Posterior cingulate gyrus (tissue), 11 donors: ENCODE measurements at places on chromosomes 2 and 18.

DNA sequence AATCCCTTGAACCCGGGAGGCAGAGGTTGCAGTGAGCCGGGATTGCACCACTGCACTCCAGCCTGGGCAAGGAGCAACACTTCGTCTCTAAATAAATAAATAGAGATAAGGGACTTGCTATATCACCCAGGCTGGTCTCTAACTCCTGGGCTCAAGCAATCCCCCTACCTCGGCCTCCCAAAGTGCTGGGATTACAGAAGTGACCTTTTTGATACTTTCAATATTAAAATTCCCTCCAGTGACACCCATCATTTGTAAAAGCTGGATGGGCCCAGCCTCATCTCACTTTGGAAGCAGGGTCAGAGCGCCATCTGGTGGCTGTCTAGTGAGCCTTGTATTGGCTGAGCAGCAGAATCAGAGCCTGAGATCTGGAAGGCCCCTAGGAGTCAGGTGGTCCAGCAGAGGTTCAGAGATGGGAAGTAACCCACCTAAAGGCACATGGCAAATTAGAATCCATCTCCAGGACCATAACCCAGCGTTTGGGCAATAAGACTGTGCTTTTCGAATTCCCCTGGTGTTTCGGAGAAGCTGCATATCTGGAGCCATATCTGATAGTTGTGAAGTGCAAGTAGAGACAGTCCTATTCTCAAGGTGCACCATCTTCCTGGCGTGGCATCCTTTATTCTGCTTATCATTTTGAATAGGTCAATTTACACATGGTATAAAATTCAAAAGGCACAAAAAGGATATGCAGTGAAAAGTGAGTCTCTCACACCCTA is 18.3 kb upstream of the SLC35F6 start:
- peak; percentile 93 for DNase-seq

DNA sequence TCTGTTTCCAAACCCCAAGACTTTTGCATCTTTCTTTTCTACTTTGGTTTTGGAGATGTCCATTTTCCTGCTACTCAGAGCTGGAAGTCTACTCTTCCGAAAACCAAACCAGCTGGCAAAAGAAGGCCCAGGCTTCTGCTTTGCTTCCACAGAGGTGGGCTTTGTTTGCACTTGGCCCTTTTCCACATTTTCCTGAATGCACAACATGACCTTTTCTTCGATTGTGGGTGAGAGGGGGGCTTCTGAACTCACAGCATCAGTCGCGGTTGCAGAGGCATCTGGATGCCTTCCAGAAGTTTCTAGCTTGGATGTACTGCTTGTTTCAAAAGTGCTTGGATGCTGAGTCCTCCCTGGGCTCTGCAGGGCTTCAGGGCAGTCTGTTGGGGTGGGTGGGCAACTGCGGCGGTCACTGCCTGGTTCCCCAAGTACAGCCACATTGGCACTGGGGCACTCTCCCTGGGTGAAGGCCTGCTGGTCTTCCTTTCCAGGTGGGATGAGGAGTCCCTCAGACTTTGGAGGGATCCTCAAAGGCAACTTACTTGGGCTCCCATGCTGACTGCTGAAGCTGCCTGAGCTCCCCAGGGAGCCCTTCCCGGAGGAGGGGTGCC is 112.3 kb upstream of the LYPD1 start:
- no peak for DNase-seq

GRCh38 chr18:46891742-46892214 is 25.5 kb downstream of the PIAS2 start:
- DNase-seq: no peak

GRCh38 chr2:75174519-75174918 is 24.8 kb downstream of the TACR1 start:
- no peak for DNase-seq

DNA sequence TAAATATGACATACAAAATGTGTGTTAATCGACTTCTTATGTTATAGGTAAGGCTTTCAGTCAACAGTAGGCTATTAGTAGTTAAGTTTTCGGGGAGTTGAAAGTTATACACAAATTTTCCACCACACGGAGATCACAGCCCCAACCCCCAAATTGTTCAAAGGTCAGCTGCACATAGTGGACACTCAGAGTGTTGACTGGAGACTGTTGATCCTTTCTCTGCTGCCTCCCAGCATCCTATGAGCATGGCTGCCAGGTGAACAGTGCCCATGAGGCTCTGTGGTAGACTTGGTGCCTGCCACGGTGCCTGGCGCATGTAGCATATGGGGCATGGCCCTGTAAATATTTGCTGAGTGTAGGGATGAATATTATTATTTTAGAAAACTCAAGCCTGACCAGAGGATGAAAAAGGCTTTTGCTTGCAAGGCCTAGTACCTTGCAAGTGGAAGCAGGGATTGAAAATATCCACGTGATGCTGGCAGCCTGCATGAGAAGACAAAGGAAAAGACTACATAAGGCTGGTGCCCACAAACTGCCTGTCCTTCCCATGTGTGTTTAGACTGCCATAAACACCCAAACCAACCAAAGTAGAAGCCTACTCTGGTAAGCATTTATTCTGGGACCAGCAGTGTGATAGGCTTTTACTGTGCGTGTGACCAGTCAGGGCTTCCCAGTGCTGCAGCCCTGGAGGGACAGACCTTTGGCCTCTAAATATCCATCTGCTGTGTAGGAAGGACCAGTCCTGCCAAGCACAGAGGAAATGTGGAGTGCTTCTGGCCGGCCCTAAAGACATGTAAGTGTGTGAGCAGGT is 226.1 kb downstream of the LDLRAD4 start:
- DNase-seq: no peak

DNA sequence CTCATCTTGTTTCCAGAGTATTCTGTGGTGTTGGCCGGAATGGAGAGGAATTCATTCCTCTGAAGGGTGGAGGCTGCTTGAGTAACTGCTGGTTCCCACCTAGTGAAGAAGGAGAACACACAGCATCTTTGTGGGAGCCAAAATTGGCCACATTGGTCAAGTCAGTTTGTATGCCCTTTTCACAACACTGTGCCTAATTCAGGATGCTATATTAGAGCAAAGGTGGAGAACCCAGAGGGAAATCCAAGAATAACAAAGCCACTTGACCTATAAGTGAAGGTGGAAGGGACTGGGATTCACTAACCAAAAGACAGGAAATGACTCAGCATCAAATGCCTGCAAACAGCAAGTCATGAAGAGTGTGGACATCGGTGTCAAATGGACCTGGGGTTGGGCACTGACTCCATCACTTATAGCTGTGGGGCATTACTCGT is 27.3 kb upstream of the MLPH start:
- DNase-seq: no peak

DNA sequence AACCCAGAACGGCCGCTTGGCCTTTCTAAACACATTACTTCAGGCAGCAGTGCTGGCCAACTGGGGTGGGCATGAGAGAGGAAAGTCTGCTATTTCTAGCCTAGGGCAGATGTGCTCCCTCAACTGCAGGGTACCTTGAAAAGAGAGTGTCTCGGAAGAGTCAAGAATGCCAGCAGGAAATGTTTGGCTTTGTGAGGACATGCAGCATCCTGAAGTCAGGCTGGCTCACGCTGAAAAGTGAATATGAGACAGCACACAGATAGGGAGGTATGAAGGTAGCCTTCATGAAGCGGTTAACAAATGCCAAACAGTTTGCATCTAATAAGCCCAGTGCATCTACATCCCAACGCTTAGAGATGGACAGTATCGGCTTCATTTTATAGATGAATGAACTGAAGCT is 65.0 kb upstream of the NCKAP5 start:
- no peak for DNase-seq

DNA sequence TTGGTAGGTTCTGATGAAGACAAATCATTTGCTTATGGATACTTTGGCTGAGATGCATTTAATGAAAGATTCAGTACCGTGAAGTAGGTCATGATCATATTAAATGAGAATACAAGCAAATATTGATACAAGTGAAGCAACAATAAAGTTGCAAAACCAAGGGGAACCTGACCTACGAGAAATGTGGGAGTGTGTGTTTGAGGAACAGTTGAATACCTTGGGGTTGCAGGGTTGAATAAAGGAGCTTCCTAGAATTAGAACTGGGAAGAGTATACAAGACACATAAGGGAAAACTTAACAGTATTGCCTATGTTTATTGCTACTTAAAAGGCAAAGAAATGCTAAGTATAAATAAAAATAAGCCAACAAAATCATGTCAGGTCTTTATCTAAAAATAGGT is 702.9 kb downstream of the ERBB4 start:
- no peak for DNase-seq

- no peak for DNase-seq
These were observed 14.9 kb downstream of the ATOH8 start for GRCh38 chr2:85768713-85769112.

DNA sequence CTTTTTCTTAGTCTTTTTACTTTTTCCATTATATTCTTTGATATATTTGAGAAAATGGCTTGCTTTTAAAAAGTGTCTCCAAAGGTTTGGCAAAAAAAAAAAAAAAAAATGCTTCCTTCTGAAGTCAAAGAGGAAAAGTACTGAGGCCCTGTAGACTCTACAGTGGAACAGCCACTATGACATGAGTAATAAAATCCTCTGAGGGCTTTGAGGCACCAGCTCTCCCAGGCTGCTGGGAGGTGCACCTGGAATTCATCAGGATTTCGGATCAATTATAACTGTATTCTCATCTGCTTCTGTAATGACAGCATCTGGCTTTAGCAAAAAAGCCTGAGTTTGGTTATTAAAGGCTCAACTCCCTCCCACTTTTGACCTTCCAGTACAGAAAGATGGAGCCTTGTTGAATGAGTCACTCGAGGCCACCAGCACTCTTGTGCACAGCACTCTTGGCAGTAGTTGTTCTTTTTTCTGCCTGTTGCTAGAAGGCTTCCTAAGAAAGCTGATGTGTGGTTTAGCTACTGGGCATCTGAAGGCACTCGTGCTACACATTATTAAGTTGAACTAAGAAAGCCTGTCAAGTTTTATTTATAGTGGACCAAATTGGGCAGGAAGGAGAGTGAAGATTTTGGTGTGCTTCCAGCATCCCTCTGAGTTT is 131.3 kb downstream of the PRPF40A start:
- no peak for DNase-seq

- DNase-seq: no peak
These were observed 57.4 kb upstream of the PCBP1 start for GRCh38 chr2:70029814-70030409.

DNA sequence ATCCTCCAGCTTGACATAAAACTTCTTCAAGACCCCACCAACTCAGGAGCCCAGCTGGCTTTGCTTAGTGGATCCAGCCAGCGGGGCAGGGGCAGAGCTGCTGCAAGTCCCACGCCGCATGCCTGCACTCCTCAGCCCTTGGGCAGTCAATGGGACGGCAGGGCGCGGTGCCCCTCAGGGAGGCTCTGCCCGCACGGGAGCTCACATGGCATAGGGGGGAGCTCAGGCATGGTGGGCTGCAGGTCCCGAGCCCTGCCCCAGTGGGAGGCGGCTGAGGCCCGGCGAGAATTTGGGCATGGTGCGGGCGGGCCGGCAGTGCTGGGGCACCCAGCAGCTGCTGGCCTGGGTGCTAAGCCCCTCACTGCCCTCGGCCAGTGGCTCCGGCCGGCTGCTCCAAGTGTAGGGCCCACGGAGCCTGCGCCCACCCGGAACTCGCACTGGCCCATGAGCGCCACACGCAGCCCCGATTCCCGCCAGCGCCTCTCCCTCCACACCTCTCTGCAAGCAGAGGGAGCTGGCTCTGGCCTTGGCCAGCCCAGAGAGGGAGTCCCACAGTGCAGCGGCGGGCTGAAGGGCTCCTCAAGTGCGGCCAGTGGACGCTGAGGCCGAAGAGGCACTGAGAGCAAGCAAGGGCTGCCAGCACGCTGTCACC is 27.2 kb downstream of the IDH1 start:
- DNase-seq: no peak
